ENCODE measurements at places on chromosomes 1 and 21. TPM values are rescaled to one million over a fixed set of nuclear protein-coding genes. Genes with fewer than 3 reads are reported as not detected.

DNA sequence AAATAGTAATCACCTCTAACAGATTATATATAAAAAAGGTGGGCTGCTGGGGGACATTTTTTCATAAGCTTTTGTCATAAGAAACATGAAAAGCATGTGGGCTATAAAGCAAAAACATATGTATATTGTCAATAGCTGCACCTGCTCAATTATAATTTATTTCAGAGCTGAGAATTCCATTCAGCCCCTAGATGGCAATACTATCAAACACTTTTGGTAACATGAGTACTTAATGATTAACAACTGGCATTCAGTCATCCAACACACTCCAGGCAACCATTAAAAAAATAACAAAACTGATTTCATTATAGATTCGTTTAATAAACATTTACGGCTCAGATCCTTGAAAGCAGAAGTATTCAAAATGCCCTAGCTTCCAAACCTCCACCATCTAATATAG, 115.1 kb downstream of the KCTD3 start:
- no peak for DNase-seq

- no peak for DNase-seq
These were observed 19.7 kb downstream of the ITSN1 start for GRCh38 chr21:33662046-33662445.

DNA sequence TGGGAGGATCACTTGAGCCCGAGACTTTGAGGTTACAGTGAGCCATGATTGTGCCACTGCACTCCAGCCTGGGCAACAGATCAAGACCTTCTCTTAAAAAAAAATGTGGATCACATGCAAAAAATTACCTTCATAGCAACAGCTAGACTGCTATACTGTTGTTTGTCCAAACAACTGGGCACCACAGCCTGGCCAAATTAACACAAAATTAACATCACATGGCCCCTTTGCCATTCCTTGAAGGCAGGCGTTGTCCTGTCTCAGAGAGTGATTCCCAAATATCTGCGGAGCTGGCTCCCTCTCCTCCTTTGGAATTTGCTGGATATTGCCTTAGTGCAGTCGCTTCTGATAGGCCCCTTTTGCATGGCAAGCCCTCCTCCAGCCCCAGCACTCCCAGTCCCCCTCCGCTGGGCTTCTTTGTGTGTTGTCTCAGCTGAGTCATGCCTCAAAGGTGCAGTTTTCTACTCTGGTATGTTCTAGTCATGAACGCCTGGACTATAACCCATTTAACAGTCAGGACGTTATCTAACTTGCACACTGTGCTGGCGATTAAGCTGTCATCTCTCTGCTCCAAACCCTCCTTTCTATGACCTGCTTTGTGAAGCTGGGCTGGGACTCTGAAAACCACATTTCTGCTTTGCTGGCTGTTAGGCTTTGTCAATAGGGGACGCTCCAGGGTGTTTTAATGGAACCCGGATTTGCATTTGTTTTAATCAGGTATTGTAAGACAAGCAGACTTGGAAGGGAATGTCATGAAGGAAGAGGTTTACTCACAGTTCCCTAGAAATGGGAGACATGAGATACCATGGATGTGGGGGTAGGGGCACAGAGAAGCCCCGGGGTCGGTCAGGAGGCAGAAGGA, 20.1 kb upstream of the HPCAL4 start:
- DNase-seq, result no peak

GRCh38 chr1:80244372-80244771, 1237.8 kb upstream of the ADGRL4 start:
- no peak for DNase-seq

DNA sequence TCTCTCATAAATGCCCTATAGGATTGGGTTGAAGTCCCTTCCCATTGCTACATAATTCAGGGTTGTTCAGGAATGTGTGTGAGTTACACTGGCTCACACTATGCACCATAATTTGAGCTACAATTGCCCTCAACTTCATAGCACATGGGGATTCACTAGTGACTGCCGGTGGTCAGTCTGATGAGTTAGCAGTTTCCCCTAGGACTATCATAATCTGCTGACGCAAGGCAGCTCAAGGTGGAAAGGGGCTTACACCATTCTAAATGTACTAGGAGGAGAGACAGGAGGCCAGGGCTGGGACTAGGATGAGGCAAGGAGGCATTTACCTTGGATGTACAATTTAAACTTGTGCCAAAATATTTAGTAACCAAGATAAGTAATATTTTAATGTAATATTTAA, 224.7 kb downstream of the GRIK1 start:
- DNase-seq, result no peak

LENEP gene
- not detected for total RNA-seq

Measured in Peyer's patch (tissue), 4 donors.